ENCODE measurements at places on chromosomes 12 and 14.

DNA sequence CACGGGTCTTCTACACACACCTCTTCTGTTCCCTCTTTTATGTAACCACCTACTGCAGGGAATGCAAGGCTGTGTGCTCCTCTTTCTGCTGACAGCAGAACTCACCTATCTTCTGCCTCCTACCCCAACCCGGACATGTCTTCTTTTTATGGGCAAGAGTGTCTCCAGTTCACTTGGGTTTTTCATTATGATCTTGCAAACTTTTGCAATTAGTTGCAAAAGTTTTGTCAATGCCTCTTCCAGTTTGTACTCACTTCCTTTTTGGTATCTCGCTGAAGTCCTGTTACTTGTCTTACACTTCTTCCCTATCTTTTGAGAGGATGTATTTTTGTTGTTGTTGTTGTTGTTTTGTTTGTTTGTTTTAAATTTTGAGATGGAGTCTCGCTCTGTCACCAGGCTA lies 50.6 kb downstream of the DRAM1 start:
- DNase-seq = no peak

- no peak for DNase-seq
Measured at GRCh38 chr12:47408171-47408871, 297.5 kb downstream of the RPAP3 start.

DNA sequence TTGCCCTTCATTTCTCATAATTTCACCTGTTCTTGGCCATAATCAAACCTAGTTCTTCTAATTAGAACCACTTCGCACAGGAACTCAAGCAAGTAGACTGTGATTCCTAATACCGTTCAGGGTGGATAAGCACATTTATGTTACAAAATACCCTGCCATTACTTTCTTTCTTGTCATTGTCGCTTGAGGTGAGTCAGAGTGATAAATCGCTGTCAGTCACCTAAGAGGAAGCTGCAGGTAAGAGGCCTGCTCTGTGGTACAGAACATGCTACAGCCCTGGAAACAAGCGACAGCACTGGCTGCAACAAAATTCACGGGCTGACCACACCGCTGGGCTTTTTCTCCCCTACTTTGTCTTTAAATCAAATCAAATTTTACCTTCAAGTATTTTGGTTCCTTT lies 218.2 kb downstream of the ANO6 start:
- DNase-seq = no peak

- DNase-seq = no peak
Measured at GRCh38 chr12:131779027-131779426, 49.2 kb upstream of the MMP17 start.

DNA sequence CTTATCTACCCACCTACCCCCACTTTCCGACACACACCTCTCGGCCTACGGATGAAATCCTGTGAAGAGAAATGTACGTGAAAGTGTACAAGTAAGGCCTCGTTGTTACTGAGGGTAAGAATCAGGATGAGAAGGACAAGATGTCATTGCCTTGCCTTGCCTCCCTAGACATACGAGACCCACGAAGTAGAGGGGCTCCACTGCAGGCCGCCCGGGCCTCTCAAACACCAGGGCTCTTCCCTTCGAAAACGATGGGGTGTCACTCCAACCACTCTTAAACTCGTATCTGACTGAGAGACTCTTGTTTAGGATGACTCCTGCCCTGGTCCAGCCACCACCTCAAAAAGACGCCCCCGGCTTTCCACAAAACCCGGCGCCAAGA lies 498 bp downstream of the RACGAP1 start:
- no peak for DNase-seq

- DNase-seq = no peak
Measured at GRCh38 chr12:49661191-49661590, 37.8 kb downstream of the PRPF40B start.

DNA sequence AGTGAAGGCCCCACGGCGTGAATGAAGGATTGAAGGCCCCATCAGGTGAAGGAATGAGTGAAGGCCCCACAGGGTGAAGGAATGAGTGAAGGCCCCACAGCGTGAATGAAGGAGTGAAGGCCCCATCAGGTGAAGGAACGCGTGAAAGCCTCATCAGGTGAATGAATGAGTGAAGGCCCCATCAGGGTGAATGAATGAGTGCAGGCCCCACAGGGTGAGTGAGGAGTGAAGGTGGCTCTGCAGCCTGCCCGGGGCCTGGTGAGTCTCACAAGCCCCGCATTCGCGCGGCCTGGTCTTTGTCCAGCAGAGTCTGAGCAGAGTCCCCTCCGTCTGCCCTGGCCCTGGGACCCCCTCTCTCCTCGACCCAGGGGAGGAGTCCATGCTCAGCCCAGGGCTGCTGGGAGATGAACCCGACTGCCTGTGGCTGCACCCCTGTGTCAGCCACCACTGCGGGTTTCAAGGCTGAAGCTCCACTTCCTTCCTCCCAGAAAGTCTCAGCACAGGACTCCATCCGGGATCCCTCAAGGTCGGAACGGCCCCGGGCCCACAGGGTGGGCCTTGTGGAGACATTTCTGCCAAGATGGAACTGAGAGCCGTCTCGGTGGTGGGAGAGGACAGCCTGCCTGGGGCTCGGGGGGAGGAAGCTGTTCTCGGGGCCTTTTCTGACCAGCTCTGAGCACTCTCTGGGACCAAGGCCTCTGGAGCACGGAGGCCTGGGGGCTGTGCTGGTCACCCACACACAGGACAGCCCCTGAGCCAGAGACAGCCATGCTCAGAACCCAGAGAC lies 37.4 kb upstream of the TMEM179 start:
- DNase-seq = no peak

GRCh38 chr12:51496895-51497294 lies 72.3 kb downstream of the SLC4A8 start:
- no peak for DNase-seq

GRCh38 chr12:87933991-87934390 lies 95.2 kb downstream of the C12orf50 start:
- DNase-seq = no peak

DNA sequence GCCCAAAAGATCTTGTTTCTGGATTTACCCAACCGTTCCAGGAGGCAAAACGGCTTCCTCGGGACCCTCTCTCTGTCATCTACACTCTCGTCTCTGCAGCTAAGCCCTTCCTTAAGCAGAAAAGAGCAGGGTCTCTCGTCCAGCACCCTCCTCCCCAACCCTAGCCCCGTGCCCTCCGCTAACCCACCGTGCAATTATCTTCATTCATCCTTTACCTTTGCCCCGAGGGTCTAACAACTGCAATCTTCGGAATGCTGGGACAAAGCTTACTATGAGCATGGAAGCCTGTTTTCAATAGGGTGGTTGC lies 276 bp upstream of the BMAL2 start:
- DNase-seq = no peak

DNA sequence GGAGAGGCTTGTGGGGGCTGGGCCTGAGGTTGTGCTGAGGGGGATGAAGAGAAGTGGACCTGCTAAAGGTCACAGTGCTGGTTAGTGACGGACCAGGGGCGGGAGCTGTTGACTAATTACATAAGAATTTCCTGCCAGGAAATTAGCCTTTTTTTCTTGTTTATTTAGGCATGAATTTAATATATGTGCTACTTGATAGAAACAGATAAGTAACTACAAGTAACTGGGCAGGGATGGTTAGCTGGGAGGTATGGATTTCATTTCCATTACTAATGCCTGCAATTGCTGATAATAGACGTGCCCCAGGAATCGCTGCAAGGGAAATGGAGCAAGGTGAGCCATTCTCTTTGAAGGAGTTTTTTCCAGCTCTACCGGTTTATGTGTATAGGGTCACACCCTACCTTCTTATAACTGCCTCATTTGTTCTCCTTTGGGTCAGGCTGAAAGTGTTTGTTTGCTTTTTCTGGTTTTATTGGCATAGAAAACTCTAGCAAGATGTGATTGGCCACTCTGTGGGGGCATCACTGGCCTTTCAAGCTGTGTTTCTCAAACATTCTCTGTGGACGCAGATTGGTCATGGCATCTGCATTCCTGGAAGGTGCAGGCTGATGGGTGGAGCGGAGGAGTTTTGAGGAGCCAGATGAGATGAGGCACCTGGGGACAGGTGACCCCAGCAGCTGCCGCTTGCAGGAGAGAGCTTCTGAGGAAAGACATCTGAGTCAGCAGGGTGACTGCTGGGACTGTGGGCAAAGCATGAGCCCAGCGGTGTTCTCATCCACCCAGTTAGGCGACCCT lies 19.0 kb upstream of the GPRC5A start:
- DNase-seq = no peak

DNA sequence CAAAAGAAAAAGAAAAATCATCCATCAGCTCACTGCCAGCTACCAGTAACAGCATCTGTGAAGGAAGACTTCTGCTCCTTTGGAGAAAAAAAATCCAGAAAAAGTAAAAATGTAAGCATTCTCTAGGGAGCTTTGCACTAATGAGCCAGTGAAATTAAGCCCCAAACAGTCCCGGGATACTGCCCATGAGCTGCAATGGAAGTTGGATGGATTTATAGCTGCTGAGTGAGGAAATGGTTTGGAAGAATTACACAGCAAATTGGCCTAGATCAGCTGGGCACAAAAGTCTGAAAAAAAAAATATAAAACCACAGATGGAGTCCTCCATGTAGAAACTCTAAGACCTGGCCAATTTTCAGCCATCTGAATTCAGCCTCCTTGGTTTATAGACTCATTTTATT lies 462.9 kb upstream of the USP15 start:
- no peak for DNase-seq

- no peak for DNase-seq
Measured at GRCh38 chr12:30462249-30462648, 233.4 kb downstream of the IPO8 start.

- no peak for DNase-seq
Measured at GRCh38 chr14:53375599-53375998, 222.5 kb upstream of the DDHD1 start.

GRCh38 chr14:23469906-23470403 lies 452 bp downstream of the NGDN start:
- DNase-seq = no peak

DNA sequence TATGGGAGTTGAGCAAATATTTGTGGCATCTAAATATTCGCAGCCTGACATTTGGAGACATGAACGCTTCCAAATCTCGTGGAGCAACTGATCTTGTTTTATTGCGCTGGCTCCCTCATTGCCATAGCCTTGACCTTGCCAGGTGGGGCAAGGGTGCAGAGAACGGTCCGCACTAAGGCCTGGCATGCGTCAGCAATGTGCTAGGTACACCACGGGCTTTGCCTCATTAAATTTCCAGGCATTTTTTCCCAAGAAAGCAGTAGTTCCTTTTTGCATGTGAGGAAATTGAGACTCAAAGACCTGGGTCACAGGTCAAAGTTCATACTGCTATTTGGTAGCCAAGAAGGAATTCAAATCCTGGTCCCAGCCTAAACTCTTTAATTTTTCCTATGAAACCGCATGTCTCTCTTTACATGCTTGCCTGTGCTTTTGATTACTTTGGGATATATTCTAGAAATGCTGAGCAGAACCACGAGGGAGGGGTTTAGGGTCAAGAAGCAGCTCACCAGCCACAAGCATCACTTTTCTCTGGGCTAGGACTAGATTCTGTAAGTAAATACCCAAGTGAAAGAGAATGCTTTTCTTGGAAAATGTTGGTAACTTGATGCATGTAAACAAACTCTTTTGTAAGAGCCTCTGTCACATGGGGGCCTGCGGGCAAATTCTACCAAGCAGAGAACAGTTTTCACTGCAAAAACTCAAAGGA lies 891.6 kb downstream of the VRK1 start:
- DNase-seq = no peak

- no peak for DNase-seq
Measured at GRCh38 chr12:95623554-95624170, 72.4 kb upstream of the USP44 start.

DNA sequence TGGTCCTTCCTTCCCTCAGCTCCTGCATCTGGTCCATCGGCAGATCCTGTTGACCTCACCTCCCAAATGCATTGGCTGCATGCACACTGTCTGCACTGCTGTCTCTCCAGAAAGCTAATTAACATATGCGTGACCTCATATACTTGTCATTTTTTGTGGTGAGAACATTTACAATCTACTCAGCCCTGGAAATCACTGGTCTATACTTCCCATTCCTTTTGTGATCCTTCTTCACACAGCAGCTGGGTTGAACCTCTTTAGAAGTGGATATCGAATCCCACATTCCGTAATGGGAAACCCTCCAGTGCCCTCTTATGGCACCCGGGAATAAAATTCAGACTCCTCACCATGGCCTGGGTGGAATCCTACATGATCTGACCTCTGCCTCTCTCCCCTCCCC lies 45.0 kb downstream of the SMOC1 start:
- no peak for DNase-seq

DNA sequence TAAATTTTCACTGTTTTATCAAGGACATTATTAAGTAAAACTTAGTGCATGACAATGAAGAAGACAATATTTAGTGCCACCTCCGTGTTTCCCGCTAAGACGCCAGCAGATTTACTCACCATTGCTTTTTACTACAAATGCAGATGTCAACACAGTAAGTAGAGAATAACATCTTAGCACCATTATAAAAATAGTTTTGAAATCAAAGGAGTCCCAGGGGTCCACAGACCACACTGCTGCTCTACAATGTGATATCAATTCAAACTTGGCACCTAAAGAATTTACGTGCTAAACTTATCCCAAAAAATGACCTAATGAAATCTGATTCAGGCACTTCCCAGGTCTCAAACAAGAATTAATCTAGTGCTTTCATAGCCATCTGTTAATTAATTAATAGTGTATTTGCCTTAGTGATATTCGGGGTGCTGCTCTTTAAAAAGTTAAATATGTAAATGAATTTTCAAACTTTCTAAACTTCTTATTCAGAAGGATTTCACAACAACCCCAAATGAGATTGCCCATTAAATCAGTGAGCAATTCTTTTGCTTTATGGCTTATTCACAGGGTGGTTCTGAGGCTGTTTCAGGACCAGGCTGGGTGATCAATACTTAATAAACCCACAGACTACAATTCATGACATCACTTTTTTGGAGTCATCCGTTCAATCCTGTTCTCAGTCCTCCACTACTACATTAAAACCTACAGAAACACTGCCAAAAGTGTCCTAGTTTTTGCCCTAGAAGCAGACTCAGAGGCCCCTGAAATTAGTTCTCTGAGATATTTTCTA lies 161.3 kb upstream of the LMNTD1 start:
- no peak for DNase-seq

DNA sequence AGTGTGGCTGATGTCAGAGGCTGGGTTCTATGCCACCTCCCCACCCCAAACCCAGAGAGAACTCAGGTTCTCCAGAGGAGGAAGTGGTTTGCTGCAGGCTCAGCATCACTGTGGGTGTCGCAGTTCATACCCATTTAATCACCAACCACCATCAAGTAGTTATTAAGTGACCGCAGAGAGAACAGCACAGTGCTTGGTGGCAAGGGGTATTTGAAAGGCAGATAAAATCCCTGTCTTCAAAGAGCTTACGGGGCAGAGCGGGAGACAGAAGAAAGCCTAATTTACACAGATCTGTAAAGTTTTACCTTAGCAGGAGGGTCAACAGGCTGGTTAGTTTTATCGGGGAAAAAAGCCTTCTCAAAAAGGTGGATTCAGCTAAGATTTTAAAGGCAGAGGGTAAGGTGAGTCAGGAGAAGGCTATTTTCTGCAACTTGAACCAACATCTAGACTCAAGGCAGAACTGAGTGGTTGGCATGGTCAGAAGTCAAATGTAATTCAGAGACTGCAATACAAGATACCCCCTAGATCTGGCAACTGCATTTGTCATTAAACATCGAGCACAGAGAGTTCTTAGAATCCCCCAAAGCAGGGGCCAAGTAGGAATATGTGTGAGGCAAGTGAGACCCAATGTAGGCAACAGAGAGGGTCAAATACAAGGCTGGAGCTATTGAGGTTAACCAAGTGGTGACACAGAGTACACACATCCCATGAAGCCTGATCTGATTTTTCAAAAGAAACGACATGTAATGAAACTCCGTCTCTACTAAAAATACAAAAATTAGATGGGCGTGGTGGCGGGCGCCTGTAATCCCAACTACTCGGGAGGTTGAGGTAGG lies 13.2 kb downstream of the PXN start:
- no peak for DNase-seq

Measured in urinary bladder (tissue), 4 donors.